GM04503 (cell line): ENCODE measurements at places on chromosomes 7 and 10.

DNA sequence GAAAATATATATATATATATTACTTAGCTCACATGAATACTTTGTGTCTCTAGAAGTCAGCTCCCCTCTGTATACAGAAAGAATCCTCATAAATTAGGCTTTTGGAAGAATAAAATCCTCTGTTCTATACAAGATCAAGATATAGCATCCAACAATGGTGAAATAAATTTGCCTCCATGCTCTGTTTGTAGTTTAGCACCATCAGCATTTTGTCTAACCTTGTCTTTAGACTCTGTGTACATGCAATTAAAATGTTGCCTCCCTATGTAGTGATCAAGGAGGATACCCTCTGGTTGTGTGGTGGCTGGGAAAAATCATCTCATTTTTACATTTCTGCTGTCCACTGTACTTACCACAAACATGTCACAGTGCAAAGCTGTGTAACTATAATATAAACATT is 189.7 kb downstream of the C7orf25 start:
- DNase-seq: no peak

- no peak for DNase-seq
Observed at GRCh38 chr10:7314170-7314569, 96.7 kb downstream of the SFMBT2 start.

GRCh38 chr7:2244404-2244995 is 2.5 kb downstream of the NUDT1 start:
- no peak for DNase-seq

GRCh38 chr10:110226926-110227641 is 19.7 kb downstream of the MXI1 start:
- DNase-seq: no peak

GRCh38 chr7:8184221-8184620 is 77.7 kb downstream of the ICA1 start:
- no peak for DNase-seq

GRCh38 chr10:19833170-19833824 is 17.1 kb downstream of the PLXDC2 start:
- DNase-seq: no peak

DNA sequence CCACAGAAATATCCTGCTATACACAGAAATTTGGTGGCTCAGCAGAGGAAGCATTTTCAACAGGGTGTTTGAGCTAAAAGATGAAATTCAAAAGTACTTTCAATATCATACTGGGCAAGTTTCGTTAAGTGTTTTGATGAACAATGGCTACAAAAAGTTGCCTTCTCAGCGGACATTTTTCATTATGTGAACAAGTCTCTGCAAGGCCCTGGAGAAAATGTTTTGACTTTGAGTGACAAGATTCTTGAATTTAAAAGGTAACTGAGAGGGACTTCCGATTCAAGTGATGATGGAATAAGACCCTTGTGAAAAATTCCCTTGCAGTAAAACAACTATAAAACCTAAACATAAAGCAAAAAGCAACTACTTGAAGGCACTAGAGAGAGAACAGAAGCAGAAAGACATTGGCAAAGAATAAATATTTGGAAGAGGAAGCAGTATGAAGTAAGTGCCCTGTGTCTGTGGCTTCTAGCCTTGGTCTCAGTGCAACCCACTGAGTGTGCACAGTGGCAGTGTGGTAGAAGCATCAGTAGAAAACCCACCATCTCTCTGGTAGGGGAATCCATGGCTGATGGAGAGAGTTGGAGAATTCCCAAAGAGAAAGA is 62.5 kb upstream of the NAMPT start:
- no peak for DNase-seq

- no peak for DNase-seq
Observed at GRCh38 chr10:103789771-103790201, 65.6 kb downstream of the SH3PXD2A start.
